DMS53 (cell line): ENCODE measurements at places on chromosomes 16 and 17.

- DNase-seq, result no peak
Measured at GRCh38 chr17:11554042-11554441, 44.2 kb upstream of the DNAH9 start.

- peak; percentile 72 for DNase-seq
Measured at GRCh38 chr16:90046971-90047713, 27.9 kb upstream of the DBNDD1 start.

GRCh38 chr17:49925921-49926320 is 43.1 kb upstream of the DLX4 start:
- DNase-seq, result no peak

GRCh38 chr16:8717469-8717868 is 43.1 kb downstream of the ABAT start:
- no peak for DNase-seq

- no peak for DNase-seq
Measured at GRCh38 chr17:49016775-49017463, 19.7 kb downstream of the IGF2BP1 start.

GRCh38 chr16:80063031-80063712 is 462.6 kb upstream of the MAF start:
- peak; percentile 15 for DNase-seq

DNA sequence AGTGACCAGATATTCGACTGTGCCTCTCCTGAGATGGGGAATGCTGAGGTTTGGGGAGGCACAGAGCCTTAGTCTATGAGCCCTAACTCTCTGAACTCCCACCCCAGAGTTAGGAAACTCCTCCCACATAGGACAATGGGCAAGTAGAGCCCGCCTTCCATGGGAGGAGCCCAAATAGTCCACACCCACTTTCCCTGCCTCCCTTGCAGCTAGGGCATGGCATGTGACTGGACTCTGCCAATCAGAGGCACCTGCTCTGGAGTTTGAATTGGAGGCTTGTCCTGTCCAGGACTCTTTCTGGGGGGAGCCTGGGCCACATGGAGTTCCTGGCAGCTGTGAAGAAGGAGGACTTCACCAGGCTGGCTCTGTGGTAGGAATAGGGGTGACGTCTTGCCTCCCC is 48.4 kb downstream of the SOCS1 start:
- no peak for DNase-seq
